Muscle of leg (tissue), 16 donors: ENCODE measurements at places on chromosomes 3 and 15. TPM values are rescaled to one million over a fixed set of nuclear protein-coding genes. Genes with fewer than 3 reads are reported as not detected.

DNA sequence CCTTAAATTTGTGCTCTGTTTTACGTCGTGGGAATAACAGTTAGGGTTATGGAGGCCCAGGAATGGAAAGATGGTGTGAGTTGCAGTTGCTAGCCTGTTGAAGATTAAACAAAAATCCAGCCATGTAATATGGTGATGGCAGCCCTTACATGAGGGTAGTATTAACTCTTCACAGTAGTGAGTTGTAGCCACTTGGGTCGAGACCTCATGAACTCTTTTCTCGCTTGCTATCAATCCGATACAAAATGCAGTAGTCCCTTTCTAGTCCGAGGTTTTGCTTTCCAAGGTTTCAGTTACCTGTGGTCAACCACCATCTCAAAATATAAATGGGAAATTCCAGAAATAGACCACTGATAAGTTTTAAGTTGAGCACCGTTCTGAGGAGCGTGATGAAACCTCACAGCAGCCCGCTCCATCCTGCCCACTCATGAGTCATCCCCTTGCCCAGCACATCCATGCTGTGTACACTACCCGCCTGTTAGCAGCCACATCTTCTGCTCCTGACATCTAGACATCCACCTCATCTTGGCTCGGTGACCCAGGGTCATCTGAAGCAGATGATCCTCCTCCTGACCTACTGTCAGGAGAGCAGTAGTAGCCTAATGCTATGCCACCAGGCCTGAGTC is 177.9 kb downstream of the CDIN1 start:
- H3K4me1 ChIP-seq: no peaks in the 10 kb centered on the region
- no peak for DNase-seq
- no peaks in the 10 kb centered on the region for H3K36me3 ChIP-seq

DNA sequence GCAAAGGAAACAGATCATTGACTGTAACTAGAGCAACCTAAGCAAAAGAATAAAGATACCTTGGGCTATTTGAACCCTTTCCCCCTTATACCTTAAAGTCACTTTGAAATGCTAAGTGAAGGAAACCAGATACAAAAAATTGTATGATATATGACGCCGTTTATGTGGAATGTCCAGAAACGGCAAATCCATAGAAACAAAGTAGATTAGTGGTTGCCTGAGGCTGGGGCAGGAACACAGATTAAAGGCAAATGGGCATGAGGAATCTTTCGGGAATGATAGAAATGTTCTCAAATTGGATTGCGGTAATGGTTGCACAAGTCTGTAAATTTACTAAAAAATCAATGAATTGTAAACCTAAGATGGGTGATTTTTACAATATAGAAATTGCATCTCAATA is 160.1 kb upstream of the CCDC54 start:
- DNase-seq: no peak
- peaks cover 6% of the 10 kb centered on the region for H3K4me1 ChIP-seq
- no peaks in the 10 kb centered on the region for H3K27me3 ChIP-seq
- H3K36me3 ChIP-seq: no peaks in the 10 kb centered on the region
- H3K27ac ChIP-seq: no peak overlapping the region

DNA sequence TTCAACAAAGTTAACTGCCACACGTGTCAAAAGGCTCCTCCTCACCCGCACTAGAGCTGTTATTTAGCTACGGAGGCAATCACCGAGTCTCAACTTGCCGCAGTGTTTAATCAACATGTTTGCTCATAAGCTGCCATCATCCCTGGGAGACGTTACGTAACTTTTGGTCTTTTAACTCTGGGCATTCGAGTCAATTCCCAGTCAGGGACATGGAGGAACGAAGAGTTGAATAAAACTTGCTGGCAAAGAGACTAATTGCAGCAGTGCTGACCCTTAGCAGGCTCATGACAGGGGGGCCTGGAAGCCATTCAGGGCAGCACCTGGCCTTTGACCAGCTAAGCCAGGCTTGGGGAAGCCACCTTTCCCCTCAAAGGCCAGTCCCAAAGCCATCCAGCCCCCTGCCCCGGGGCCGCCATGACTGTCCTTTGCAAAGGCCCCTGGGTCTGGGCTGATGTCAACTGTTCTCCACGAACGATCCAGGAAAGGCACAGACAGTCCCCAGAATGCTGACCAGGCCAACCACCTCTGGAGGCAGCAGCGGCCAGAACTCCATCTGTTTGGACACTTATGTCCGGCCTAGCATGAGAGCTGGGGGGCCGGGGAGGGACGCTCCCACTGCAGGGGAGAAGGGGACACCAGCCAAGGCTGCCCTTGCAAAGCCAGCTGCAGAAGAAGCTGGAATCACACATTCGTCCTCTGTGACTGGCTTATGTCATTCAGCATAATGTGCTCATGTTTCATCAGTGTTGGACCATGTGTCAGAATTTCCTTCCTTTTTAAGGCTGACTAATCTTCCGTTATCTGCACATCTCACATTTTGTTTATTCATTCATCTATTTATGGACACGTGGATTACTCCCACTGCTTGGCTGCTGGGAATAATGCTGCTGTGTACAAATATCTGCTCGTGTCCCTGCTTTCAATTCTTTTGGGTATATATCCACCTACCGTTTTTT is 43.7 kb downstream of the PCSK6 start:
- H3K27ac ChIP-seq: no peak overlapping the region
- DNase-seq: peak; percentile 69

GRCh38 chr15:77376770-77377169 is 43.1 kb downstream of the PEAK1 start:
- no peak for DNase-seq
- H3K4me1 ChIP-seq: no peaks in the 10 kb centered on the region
- H3K27ac ChIP-seq: no peak overlapping the region
- no peaks in the 10 kb centered on the region for H3K36me3 ChIP-seq
- no peaks in the 10 kb centered on the region for H3K27me3 ChIP-seq

Gene MESP1
- 0.75 TPM for total RNA-seq

- peak; percentile 46 for DNase-seq
- no peaks in the 10 kb centered on the region for H3K27me3 ChIP-seq
- H3K27ac ChIP-seq: no peak overlapping the region
- H3K4me3 ChIP-seq: no peak overlapping the region
- H3K36me3 ChIP-seq: no peaks in the 10 kb centered on the region
Measured at GRCh38 chr3:87696124-87697013, 362.4 kb downstream of the CGGBP1 start.

GRCh38 chr3:4981294-4981664 is 2.0 kb downstream of the BHLHE40 start:
- peak; percentile 32 for DNase-seq
- H3K36me3 ChIP-seq: peaks cover 19% of the 10 kb centered on the region
- H3K27me3 ChIP-seq: peaks cover 10% of the 10 kb centered on the region
- peaks cover 65% of the 10 kb centered on the region for H3K4me1 ChIP-seq

- no peak for DNase-seq
- no peak overlapping the region for H3K27ac ChIP-seq
- H3K27me3 ChIP-seq: no peaks in the 10 kb centered on the region
- peaks cover 5% of the 10 kb centered on the region for H3K36me3 ChIP-seq
- H3K4me3 ChIP-seq: no peak overlapping the region
Measured at GRCh38 chr15:76953913-76954312, 22.4 kb downstream of the RCN2 start.

Gene ZIC1
- 11.8 TPM for total RNA-seq

DNA sequence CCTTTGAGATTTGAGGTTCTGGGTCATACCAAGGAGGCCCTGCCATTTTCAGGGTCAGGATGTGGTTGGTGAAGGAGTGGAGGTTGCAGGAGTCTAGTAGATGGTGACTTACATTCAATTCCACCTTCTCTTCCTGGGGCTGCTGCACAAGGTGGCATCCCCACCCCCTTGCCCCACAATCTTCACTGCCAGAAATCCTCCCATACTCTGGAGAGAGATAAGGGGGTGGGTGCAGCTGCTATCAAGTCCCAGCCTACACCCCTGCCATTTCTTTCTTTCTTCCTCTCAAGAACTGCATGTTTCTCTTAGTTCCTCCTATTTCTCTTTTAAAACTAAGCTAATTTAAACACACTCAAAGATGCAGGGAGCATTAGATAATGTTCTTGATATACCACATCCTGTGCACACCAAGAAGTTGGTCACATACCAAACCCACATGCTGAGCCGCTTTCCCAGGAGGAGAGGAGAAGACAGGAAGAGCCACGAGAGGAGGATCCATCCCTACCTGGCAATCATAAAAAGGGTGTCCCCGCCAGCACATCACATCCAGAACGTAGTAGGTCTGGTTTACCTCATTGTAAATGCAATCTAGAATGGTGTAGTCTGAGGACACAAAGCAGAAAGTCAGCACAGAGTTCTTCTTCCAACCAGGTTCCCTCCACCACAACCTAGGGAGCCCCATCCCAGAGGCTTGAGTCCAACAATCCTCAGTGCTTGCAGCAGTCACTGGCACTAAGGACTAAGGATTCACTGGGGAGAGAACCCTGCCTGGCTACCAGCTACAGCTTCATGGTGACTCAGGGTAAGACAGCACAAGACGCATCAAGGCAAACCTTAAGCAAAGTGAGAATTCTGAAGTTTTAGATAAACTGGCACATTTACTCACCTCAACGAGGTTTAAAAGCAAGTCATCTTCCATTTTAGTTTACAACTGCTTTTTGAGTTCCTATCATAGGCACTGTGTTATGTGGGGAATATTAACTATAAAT is 18.5 kb downstream of the SNUPN start:
- H3K27ac ChIP-seq: no peak overlapping the region
- peaks cover 70% of the 10 kb centered on the region for H3K36me3 ChIP-seq
- H3K4me1 ChIP-seq: no peaks in the 10 kb centered on the region
- H3K4me3 ChIP-seq: no peak overlapping the region
- no peaks in the 10 kb centered on the region for H3K27me3 ChIP-seq

GRCh38 chr3:9390265-9390888 is 7.0 kb upstream of the SETD5 start:
- no peak for DNase-seq
- H3K4me1 ChIP-seq: peaks cover 5% of the 10 kb centered on the region
- H3K4me3 ChIP-seq: no peak overlapping the region
- no peaks in the 10 kb centered on the region for H3K27me3 ChIP-seq
- H3K36me3 ChIP-seq: peaks cover 46% of the 10 kb centered on the region

GRCh38 chr3:394775-395174 is 198.2 kb downstream of the CHL1 start:
- H3K27ac ChIP-seq: no peak overlapping the region
- no peak for DNase-seq
- no peak overlapping the region for H3K4me3 ChIP-seq
- H3K36me3 ChIP-seq: no peaks in the 10 kb centered on the region

DNA sequence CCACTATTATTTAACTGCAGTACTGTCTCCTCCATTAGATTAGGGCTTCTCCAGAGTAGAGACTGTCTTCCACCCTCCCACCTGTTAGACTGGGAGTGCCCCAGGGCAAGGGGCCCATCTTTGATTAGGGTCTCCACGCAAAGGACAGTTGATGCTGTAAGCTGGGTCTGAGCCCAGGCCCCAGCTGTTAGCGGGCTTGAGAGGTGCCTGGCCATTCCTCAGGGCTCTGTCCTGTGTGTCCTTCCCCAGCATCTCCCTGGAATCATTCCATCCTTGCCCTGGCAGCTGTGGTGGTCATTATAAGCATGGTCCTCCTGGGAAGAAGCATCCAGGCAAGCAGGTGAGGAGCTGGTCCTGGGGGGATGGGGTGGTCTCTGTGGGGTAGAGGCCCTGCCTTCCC is 6.1 kb downstream of the SLC51B start:
- H3K27ac ChIP-seq: no peak overlapping the region
- DNase-seq: no peak
- H3K36me3 ChIP-seq: peaks cover 11% of the 10 kb centered on the region
- no peak overlapping the region for H3K4me3 ChIP-seq

Gene CLDN18
- not detected for total RNA-seq

GRCh38 chr3:134956395-134956794 is 161.3 kb downstream of the EPHB1 start:
- DNase-seq: no peak
- H3K4me3 ChIP-seq: no peak overlapping the region
- no peak overlapping the region for H3K27ac ChIP-seq
- H3K36me3 ChIP-seq: peaks cover 6% of the 10 kb centered on the region
- H3K27me3 ChIP-seq: peaks cover 2% of the 10 kb centered on the region

Gene ABHD17C
- total RNA-seq: 2.2 TPM

Gene USP3
- total RNA-seq: 34.5 TPM

Gene CIDEC
- total RNA-seq: 0.13 TPM

- DNase-seq: peak; percentile 64
- H3K4me3 ChIP-seq: no peak overlapping the region
- H3K27ac ChIP-seq: no peak overlapping the region
- no peaks in the 10 kb centered on the region for H3K4me1 ChIP-seq
- no peaks in the 10 kb centered on the region for H3K36me3 ChIP-seq
Measured at GRCh38 chr3:182258538-182259177, 534.6 kb upstream of the ATP11B start.

DNA sequence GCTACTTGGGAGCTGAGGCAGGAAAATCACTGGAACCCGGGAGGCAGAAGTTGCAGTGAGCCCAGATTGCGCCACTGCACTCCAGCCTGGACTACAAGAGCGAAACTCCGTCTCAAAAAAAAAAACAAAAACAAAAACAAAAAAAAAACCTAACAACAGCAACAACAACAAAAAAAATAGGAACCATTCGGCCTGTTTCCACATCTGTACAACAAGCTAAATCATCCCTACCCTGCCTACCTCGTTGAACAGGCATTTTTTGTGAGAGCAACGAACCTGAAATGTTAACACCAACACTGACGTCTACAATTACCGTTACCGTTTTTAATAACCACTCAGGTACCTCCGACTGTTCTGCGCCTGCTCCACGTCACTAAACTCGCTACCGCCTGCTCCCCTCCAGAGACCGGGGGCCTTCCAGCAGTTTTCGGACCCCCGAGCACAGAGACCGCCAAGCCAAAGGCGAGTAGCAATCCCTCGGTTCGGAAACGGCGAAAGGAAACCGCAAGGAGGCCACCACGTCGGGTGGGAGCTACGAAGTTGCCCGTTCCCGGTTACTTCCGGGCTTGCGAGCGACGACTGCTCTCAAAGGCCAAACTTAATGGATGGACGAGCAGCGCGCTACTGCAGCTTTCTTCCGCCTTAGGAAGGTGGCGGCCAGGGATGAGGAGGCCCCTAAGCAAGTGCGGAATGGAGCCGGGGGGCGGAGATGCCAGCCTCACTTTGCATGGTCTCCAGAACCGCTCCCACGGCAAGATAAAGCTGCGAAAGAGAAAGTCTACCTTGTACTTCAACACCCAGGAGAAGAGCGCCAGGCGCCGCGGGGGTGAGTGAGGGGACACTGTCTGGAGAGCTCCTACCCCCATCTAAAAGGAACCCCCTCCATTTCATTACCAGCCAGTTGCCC is at the start of the genes PIGB and PIGBOS1:
Gene PIGB (plus strand): TSS at position 635 of the 907 bp plus-strand sequence. CDS start 29 bp downstream, at position 664.
Gene PIGBOS1 (minus strand): TSS at position 536 of the 907 bp plus-strand sequence. CDS start 1,331 bp downstream, outside the sequence.
- no peaks in the 10 kb centered on the region for H3K27me3 ChIP-seq
- H3K27ac ChIP-seq: peak within 1 kb of the TSS; percentile 89
- H3K4me3 ChIP-seq: peak within 1 kb of the TSS; percentile 71
- DNase-seq: peak; percentile 96

DNA sequence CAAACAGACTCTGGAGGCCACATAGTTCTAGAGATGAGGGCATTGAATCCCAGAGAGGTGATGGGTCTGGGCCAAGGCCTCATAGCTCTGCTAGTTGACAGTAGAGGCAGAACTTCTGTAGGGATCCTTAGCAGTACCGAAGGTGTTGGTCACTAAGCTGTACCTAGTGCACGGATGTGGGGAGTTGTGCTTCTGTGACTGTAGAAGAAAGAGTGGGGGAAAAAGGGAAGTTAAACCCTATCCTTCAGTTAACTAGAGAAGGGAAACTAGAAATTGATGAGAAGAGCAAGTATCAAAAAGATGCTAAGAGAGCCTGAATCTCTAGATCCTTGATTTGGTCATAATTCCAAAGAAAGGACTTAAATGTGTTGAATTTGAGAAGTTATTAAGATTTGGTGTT is 186.7 kb downstream of the NFKBIZ start:
- no peaks in the 10 kb centered on the region for H3K36me3 ChIP-seq
- DNase-seq: no peak
- H3K4me3 ChIP-seq: no peak overlapping the region
- H3K27me3 ChIP-seq: no peaks in the 10 kb centered on the region

- no peaks in the 10 kb centered on the region for H3K36me3 ChIP-seq
- peaks cover 7% of the 10 kb centered on the region for H3K27me3 ChIP-seq
Measured at GRCh38 chr3:10848261-10848660, 32.2 kb downstream of the SLC6A11 start.

Gene ENTPD3
- 0.44 TPM for total RNA-seq
